SJSA1 (cell line): ENCODE measurements at places on chromosomes 5 and 9. TPM values are rescaled to one million over a fixed set of nuclear protein-coding genes. Genes with fewer than 3 reads are reported as not detected.

DNA sequence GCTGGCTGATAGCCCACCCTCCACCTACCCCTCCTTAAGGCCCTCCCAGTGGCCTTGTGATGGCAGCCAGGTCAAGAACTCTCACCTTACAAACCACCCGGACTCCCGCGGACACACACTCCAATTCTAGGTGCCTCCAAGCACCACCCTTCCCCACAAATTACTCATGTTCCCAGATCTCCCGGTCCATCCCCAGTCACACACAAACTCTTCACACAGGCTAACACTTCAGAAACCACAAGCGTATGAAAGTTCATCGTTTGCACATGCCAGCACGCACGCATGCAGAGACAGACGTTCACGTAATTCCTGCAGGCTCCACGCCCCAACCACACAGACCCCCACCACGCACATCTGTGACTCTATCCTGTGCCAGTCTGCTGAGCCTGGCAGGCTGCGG is 18.0 kb downstream of the NR5A1 start:
- no peak for DNase-seq

GRCh38 chr5:168132241-168132641 is 159.2 kb upstream of the WWC1 start:
- DNase-seq, result no peak

DNA sequence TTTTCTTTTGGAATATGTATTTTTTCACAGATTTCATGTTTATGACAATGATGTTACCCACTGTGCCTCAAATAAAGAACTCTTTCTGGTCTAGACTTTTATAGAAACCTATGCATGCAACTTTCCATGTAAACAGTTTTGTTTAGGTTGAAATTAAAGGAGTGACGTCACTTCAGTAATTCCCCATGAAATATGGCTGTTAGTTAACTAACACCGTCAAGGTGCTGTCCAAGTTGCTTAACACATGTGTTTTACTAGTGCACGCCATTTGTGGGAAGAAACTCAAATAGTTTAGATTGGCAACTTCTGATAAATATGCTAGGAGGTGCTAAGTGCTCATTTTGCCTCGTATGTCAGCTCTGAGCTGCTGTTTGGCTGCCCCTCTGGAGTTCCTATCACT is 102.2 kb downstream of the FBN2 start:
- no peak for DNase-seq

GRM6 gene
- total RNA-seq, result not detected in 2 replicates
